Stimulated activated CD4-positive, alpha-beta T cell treated with anti-CD3 and anti-CD28 coated beads, TNF-alpha, amount 100 ng/mL, for 48 hours (primary cell): ENCODE measurements at places on chromosomes 6 and 20.

DNA sequence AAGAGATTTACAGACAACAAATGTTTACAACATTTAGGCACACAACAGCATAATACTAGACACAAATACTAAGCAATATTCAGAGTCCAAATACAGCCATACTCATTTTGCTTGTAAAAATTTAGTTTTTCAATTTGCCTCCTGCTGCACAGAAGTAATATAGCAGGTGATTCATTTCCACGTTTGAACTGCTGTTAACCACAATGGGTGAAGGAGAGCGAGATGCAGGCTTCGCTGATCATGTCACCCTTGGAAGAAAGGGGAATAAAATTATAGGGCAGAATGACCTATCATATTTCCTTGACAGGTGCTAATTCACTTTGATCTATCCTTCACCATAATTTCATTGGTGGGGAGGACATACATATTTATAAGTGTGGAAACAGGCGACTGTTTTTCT lies 643.8 kb upstream of the AGPAT4 start:
- no peak for DNase-seq

GRCh38 chr6:111894951-111895350 lies 21.7 kb upstream of the FYN start:
- no peak for DNase-seq

GRCh38 chr6:142671791-142672190 lies 273.2 kb downstream of the HIVEP2 start:
- no peak for DNase-seq

DNA sequence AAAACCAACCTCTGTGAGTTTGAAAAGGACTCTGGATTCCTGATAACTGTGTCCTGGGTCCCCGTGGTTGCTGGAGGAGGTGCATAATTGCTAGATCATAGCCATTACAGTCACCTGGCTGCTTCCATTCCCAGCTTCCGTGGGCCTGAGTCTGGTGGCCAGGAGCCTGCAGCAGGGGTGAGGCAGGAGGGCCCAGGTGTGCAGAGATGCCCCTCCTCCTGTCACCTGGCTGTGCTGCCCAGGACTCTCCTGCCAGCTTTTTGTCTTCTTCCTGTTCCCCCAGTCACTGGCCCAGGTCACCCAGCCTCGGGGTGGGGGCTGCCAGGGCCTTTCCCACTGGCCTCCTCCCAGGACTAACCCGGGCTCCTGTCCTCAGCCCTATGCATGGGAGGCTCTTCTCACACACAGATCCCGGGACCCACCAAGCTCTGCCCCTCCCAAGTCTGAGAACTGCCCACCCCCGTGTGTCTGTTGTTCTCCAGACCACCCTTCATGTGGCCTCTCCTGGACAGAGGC lies 30.0 kb downstream of the RAET1L start:
- DNase-seq: no peak

DNA sequence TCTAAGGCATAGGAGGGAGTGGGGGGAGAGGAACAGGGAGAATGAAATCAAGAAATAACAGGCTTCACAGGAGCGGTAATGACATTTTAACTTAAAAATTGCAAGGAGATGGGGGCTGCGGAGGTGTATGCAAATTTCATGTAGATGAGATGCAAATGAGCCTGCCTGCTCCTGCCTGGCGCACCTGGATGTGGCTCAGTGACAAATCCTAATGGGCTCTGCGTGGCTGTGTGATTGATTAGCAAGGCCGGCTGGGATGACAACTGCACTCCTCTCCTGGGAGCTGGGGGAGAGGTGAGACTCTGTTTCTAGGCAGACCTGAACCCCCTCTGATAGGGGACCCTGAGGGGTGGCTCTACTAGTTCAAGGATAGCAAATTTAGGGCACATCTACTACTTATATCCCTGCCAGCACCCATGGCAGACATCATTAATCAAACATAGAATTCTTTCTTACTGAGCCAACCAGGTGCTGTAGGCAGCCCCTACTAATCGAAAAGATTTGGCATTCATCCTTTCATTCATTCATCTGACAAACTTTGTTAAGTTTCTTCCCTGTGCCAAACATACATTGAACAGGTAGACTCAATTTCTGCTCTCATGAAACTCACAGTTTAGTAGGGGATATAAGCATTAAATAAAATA lies 38.4 kb upstream of the TGM2 start:
- no peak for DNase-seq

DNA sequence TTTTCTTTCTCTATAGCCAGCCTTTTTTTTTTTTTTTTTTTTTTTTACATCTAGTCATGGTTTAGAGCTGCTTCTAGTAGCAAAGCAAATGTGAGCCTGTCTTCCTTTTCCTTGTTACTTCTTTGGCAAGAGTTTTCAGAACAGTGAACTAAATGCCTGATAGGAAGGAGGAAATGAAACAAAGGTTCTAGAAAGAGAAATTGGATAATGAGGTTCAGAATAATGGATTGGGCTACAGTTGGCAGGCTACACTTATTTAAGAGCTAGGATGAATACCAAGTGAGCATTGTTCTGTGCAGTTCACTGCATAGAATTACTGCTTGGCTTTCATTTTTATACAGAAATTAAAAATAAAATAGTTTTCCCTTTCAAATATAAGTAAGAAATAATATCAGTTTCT lies 78.6 kb downstream of the HIVEP1 start:
- no peak for DNase-seq

GRCh38 chr20:20002101-20002998 lies 14.8 kb upstream of the NAA20 start:
- DNase-seq: no peak

GRCh38 chr6:52573295-52573694 lies 3.6 kb downstream of the TRAM2 start:
- DNase-seq: no peak

GRCh38 chr20:32567384-32568178 lies 17.6 kb downstream of the NOL4L start:
- DNase-seq: no peak

- DNase-seq: no peak
Observed at GRCh38 chr6:65117817-65118409, 589.1 kb downstream of the EYS start.

DNA sequence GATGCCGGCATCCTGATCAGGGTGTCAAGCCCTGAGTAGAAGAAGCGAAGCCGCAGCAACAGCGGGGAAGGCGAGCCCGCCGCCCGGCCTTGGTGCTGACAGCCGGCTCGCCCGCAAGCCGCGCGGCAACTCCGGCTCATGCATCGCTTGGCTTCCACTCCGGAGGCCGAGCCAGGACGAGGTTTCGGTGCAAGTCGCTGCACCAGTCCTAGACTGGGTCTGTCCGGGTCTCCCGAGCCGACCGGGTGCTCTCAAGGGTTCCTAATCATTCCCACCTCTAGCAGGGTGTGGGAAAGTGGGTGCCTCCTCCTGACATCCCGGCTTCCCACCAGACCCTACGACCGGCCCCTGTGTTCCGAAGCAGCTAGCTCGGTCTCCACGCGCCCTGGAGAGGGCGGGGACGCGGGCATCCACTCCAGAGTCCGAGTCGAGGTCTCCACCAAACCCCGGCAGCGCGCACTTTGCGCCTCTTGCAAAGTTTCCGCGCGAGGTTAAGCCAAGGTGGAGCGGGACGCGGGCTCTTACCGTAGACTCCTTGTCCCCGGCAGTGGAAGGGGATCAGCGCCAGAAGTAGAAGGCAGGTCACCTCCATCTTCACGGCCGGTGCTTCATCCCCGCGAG lies 1.4 kb downstream of the MDGA1 start:
- DNase-seq: no peak

DNA sequence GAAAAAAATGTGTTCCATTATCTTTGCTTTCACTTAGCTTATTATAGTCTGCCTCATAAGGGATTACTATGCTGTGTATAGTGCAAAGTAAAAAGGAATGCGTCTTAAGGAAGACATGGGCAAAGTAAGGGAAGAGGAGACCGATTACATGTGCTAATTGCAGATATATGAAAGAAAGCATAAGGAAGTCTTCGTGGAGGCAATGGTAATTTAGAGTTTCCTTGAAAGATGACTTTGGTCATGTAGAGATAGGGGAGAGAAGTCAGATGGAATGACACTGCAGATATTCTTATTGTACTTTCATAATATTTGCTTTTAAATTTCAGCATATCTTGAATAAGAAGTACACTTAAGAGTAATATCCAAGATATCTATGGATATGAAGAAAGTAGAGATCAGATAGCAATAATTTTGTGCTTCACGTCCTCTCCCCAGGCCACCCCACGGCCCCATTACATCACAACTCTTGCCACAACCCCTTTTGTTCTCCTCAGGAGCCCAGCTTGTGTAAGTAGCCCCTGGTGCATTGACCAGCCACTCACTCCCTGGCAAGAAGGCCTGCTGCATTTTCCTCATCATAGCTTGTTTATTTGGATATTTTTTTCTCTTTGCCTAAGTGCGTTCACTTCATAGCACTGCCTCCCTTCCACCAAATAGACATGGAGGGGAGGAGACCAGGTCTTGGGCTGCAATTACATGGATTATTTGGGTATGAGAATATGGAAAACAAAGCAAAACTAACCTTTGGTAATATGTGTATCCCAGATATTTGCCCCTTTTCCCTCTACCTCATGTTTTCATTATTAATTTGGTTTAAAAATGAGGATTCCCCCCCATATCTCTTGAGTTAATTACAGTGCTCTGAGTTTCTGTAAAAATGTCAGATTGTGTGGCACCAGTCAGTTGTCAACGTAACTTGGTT lies 30.7 kb upstream of the COL10A1 start:
- no peak for DNase-seq

GRCh38 chr6:139568956-139569538 lies 194.6 kb upstream of the CITED2 start:
- DNase-seq: no peak

- no peak for DNase-seq
Observed at GRCh38 chr6:24686946-24687345, 20.1 kb downstream of the ACOT13 start.

DNA sequence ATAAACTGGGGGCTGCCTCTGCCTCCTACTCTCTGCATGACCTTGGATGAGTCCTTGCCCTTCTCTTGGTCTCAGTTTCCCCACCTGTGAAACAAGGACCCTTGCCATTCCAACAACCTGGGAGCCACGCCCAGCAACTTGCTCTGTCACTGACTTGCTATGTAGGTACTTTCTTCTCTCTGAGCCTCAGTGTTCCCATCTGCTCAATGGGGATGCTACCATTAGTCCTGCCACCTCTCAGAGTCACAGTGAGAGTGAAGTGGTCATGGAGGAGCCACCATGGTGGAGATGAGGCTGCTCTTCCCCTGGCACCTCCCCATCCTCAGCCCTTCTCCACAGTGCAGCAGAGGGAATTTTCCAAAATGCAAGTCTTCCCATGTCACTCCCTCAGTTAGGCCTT lies 70.6 kb downstream of the CDH22 start:
- DNase-seq: no peak

- no peak for DNase-seq
Observed at GRCh38 chr20:33111306-33111705, 31.9 kb downstream of the BPIFB4 start.
